ENCODE measurements at places on chromosomes 4 and X.

GRCh38 chrX:791479-792034 is 161.0 kb downstream of the SHOX start:
- DNase-seq, result no peak

DNA sequence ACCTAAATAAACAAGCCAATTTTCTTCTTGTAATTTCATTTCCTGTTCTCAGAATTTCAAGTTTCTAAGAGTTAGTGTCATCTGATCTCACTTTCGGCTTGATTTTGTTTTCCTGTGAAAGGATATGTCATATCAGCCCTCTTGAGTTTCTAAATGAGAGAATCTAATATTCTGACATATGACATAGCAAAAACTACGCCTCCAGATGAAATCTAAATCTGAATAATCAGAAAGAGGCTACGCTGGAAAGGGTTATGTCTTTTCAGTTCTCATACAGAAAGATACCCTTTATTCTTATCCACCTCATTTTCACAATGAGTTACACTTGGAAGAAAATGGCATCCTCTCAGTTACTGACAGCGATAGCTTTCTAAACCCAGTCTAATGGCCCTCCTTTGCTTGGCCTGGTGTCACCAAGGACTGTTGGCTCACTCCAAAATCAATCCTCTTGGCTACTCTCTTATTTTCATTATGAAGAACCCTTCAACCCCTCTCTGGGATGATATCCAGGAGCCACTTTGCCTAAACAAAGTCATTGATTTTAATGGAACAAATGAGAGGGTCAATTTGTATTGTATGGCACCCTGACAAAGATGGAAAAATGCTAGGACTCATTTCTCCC is 65.6 kb downstream of the ASB9 start:
- DNase-seq, result peak; percentile 29

DNA sequence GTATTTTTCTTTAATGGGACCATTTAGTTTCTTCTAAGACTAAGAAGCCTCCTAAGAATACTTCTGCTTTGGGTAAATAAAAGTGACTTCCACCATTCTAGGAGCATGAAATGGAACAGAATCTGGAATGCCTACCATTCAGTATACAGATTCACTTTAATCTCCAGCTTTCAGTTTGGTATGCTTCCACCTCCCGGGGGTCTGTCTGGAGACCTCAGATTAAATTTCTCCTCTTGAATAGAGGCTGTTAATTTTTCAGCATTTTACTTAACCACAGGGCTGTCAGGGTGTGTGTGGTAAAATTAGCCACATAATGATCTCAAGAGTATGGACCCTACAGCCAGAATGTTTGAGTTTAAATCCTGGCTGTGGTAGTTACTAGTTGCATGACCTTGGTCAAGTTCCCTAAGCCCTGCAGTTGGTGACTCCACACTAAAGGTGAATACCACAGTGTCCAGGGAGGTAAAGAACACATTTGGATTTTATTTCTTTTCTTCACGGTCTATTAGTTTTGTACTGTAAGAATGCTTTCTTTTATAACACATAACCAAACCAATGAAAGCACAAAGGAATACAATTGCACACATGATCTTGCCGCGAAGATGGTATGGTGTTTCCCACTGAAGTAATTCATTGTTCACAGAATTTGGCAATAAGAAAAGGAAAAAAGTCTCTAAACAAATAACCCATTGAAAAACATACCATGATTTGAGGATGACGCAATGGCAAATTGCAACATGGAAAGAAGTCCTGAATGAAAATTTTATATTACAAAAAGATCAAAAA is 37.3 kb upstream of the TRIM2 start:
- no peak for DNase-seq

GRCh38 chr4:130486186-130486585 is 1390.2 kb downstream of the C4orf33 start:
- DNase-seq, result no peak

DNA sequence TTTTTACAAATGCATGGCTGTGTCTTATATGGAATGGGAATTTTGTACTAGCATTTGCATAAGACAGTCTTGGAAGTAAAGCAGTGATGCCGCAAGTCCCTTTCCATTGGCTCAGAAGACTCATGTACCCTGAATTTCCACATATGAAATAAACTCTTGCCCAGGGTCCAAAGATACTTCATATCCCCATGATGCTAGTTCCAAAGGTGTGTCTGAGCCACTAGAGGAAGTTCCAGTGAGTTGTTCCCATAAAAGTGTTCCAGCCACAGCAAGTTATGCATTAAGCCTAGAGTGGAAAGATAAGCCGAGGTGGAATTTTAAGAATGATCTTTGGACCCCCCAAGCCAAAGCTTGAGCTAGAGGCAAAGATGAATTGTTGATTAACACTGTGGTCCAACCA is 9.3 kb upstream of the CEP135 start:
- no peak for DNase-seq

- DNase-seq, result no peak
These were observed 12.5 kb downstream of the ZBTB33 start for GRCh38 chrX:120262859-120263708.

- no peak for DNase-seq
These were observed 361.8 kb downstream of the PPP3CA start for GRCh38 chr4:100985576-100985975.

DNA sequence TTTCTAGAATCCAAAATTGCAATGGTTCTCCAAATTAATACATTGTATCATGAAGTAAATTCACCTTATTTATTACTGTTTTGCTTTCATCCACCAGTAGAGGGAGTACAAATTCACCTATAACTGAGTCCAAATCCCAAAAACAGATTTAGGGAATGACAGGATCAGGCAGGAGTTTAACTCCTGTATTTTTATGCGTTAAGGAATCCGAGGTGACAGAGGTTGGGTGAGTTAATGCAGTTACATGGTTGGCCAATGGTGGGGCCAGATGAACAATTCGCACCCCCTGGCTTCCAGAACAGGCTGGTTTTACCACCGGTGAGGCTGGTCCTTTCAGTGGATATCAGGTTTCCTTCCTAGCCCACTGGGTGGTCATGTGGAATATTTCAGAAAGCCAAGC is 82.4 kb downstream of the MTNR1A start:
- DNase-seq, result no peak

- DNase-seq, result no peak
These were observed 60.8 kb upstream of the FMR1 start for GRCh38 chrX:147850875-147851274.

- DNase-seq, result no peak
These were observed 23.5 kb downstream of the CHM start for GRCh38 chrX:86023811-86024210.

- DNase-seq, result no peak
These were observed 62.4 kb downstream of the MAOA start for GRCh38 chrX:43718546-43718945.

DNA sequence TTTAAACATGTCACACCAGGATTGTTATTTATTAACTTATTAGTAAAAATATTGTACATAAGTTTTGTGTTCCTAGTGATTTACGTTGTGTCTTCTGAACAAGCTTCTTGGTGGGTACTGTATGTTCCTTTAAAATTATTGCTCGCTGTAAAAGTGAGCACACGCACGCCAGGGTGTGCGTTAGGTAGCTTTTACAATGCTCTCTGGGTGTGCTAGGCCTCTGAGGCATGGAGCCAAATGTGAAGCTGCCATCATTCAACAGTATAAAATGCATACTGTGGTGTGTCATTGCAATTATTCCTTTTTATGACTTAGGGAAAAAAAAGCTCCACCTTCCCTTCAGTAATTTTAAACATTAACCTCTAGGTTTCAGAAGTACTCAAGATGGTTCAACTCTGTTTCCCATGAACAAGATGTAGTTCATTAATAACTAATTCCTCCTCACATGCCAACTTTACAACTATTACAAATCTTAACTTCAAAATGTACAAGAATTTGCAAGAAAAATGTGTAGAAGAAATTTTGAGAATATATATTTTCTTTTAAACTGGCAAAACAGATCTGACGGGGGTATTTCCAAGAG is 42.4 kb downstream of the ATOH1 start:
- no peak for DNase-seq

- DNase-seq, result no peak
These were observed 113.3 kb upstream of the SHISA3 start for GRCh38 chr4:42284030-42284429.

DNA sequence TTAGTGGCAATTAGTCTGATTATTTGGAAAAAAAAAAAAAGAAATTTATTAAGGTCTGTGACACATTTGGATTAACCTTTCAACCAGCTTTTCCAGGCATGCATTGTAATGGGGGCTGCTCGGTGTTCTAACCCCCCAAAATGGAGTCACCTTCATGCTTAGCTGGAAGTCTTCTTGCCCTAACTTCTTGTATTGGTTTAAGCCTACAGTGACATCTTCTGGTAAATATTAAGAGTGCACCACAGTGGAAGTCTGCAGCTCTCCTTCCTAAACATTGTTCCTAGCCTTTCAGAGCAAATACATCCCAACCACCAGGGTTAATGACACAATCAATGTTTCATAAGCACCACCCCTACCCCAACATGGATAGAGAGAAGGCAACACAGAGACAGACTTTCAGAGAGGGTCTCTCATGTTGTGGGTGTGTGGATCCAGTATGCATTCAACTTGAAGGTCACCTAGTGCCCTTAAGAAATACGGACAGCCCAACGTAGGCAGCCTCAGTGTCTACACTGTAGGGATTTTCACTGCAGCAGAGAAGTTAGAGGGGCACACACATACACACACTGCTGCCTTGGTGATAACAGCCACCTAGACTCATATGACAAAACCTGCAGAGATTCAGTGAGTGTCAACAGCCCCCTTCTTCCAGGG is 142.9 kb upstream of the MBNL3 start:
- no peak for DNase-seq

DNA sequence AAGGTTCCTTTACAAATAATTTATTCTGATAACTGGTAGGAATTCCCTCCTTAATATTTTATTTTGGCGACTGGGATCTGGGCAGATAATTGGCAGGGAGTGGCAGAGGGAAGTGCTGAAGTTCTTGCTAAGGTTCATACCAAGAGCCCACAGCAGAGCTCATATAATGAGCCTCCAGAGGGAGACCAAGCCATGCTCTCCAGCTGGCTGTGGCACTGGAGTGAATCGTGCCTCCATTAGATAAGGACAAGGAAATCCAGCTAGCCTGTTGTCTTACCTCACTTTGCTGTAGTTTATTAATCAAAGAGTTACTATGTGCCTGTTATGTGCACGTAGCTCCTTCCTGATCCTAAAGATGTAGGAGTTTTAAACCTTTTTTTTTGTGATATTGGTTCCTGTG is 1.3 kb downstream of the ASB12 start:
- no peak for DNase-seq

GRCh38 chrX:152614791-152615190 is 22.9 kb upstream of the GABRQ start:
- DNase-seq, result no peak

- no peak for DNase-seq
These were observed 154.5 kb upstream of the QRFPR start for GRCh38 chr4:121535351-121535750.

DNA sequence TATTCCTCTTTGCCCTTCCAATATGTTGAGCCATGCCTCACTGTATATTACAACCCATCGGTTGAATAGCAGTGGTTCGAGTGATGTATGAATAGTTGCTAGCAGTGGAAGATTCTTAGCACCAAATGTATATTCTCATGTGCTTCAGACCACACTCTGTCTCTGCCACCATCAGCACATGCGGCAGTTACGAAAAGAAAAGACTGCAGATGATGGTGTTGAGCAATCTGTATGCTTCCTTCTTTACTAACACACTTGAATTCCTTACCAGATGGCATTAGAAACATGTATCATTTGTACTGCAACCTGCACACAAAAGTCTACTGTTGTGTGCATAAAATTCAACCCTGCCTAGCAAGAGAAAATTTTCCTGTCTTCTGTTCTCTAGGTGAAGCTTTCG is 214.6 kb downstream of the ENOX2 start:
- DNase-seq, result no peak

- DNase-seq, result no peak
These were observed 288.5 kb downstream of the TENM3 start for GRCh38 chr4:182531555-182532162.

GRCh38 chrX:120773801-120774200 is 101.9 kb downstream of the CT47B1 start:
- DNase-seq, result no peak

GRCh38 chr4:165096776-165097175 is 15.9 kb downstream of the TMEM192 start:
- peak; percentile 11 for DNase-seq

GRCh38 chr4:54095110-54095825 is 4.7 kb upstream of the GSX2 start:
- no peak for DNase-seq

GRCh38 chr4:141501931-141502330 is 134.5 kb upstream of the IL15 start:
- no peak for DNase-seq
